Cerebellar nuclear complex (tissue), 1 donor: ENCODE measurements at places on chromosomes 16 and 17.

- no peak for DNase-seq
These were observed 175.3 kb upstream of the HS3ST3A1 start for GRCh38 chr17:13777003-13777402.

DNA sequence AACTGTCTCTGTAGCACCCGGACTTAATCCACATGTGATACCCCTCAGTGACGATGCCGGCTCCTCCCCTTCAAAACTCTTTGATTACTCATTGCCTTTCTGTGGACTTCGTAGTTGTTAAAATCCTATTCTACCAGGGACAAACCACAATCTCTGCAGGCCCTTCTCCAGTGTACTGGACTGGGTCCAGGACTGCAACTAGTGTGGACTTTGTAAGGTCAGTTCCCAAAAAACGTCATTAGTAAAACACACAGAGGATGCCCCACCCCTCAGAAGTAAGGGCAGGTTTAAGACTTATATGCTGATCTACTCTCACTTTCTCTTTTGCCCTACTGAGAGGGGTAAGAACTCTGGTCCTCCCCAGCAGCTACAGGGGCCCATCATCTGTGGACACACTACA lies 10.5 kb upstream of the NUDT7 start:
- DNase-seq: no peak

DNA sequence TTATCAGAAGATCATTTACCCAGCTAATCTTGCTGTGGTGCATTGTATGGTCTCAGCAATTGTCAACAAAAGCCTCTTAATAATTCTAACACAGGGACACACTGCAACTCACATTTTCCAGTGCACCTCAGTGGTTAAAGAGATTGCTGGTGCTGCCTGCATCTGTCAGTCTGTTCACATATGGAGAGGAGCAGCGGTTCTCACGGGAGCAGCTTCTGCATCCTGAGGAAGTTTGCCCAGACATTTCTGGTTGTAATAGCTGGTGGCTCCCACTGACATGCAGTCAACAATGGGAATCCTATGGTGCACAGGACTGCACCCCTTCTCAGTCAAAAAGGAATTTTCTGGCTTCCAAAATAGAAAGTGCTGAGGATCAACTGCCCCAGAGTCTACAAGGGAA lies 7.8 kb downstream of the GGA2 start:
- no peak for DNase-seq

- DNase-seq: no peak
These were observed at the start of gene CORO6 for GRCh38 chr17:29622337-29623282. Gene CORO6 (minus strand): TSS chr17:29622912. CDS start chr17:29621421, 1,491 bp downstream.

DNA sequence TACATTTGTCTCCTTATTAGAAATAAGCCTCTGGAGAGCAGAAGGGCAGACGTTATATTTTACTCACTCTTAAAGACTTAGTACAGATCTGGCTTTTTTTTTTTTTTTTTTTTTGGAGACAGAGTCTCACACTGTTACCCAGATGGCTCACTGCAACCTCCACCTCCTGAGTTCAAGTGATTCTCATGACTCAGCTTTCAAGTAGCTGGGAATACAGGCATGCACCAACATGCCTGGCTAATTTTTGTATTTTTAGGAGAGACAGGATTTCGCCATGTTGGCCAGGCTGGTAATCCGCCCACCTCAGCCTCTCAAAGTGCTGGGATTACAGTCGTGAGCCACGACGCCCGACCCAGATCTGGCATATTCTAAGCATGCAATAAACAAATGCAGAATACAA lies 36.4 kb upstream of the TMEM97 start:
- DNase-seq: no peak

DNA sequence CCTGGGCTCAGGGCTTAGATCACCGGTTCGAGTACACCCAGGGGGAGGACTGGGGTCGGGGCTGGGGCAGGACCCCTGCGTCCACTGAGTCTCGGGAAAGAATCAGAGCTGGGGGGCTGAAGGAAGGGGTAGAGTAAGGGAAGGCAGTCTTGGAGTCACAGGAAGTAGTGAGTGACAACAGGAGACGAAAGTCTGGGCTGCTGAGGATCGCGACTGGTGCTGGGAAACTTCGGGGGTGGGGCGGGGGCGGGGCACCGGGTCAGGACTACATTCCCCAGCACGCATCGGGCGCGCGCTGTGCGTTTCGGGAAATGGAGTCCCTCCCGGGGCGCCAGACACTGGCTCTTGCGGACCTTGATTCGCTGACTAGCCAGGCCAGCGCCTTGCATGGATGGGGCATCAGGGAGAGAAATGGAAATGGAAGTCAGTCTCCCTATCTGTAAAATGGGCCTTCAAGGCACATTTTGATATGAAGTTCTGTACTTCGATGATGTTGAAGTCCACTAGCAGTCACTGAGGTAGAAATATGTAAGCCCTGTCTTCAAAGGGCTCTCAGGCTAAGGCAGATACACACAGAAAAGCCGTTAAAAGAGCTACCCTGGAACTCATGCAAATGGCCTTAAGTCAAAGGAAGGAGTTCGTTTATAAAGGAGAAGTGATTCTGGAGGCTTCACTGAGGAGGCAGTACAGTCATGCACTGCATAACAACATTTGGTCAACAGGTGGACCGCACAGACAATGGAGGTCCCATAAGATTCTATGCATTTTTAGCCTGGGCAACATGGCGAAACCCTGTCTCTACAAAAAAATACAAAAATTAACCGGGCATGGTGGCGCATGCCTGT lies 697 bp downstream of the CTF1 start:
- no peak for DNase-seq
